ENCODE measurements at places on chromosomes 1 and 21.

- no peak for DNase-seq
Observed at GRCh38 chr1:157274698-157275534, 136.7 kb upstream of the ETV3 start.

DNA sequence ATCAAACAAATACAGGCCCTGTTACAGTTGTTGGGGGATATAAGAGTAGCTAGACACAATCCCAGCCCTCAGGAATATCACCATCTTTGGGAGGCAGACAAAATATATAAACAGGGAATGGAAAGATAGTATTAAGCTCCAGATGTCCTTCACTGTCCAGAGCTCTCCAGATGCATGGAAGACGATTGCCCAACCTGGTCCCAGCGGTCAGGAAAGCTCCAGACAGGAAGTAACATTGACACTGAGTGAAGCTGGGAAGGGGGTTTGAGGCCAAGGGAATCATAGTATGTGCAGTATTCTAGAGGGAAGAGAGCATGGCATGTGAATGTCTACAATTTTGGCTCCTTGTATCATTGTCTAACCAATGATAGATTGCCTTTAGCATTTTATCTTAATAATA lies 173.9 kb upstream of the HOOK1 start:
- no peak for DNase-seq

- no peak for DNase-seq
Observed at GRCh38 chr1:19439464-19440171, 45.7 kb downstream of the CAPZB start.

DNA sequence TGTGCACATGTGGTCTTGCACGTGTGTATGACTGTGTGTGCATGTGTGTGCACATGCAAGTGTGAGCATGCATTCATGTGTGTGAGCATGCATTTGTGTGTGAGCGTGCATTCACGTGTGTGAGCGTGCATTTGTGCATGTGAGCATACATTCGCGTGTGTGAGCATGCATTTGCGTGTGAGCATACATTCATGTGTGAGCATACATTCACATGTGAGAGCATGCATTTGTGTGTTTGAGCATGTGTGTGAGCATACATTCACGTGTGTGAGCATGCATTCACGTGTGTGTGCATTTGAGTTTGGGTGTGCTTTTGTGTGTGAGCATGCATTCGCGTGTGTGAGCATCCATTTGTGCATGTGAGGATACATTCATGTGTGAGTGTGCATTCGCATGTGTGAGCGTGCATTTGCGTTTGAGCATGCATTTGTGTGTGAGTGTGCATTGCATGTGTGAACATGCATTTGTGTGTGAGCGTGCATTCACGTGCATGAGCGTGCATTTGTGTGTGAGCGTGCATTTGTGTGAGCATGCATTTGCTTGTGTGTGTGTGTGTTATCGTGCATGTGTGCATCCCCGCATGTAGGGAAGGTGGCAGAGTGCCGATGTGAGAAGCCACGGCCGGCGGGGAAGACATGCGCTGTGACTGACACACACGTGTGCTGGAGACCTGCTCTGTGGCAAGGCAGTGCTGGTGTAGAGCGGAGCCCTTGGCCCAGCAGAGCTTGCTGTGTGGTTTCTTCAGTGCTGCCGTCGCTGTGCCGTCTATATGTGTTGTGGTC lies 18.2 kb downstream of the ITGB2 start:
- DNase-seq = no peak

DNA sequence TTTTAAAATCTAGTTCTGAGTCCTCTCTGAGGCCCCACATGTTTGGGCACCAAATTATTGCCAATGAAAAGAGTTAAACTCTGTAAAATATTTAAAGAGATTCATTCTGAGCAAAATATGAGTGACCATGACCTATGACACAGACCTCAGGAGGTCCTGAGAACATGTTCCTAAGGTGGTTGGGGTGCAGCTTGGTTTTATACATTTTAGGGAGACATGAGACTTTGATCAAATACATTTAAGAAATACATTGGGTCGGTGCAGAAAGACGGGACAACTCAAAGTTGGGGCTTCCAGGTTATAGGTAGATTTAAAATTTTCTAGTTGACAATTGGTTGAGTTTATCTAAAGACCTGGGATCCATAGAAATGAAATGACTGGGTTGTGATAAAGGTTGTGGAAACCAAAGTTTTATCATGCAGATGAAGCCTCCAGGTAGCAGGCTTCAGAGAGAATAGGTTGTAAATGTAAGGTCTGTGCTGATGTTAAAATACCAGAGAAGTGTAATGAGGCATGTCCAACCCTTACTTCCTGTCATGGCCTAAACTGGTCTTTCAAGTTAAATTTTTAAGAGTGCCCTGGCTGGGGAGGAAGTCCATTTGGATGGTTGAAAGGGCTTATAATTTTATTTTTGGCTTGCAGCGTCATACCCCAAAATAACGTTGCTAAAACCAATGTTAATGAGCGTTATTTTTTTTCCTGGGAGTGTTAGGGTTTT lies 274.9 kb downstream of the NUF2 start:
- no peak for DNase-seq

GRCh38 chr1:175192111-175192629 lies 406 bp downstream of the KIAA0040 start:
- DNase-seq = no peak

GRCh38 chr1:81052162-81052561 lies 748.6 kb upstream of the ADGRL2 start:
- no peak for DNase-seq

DNA sequence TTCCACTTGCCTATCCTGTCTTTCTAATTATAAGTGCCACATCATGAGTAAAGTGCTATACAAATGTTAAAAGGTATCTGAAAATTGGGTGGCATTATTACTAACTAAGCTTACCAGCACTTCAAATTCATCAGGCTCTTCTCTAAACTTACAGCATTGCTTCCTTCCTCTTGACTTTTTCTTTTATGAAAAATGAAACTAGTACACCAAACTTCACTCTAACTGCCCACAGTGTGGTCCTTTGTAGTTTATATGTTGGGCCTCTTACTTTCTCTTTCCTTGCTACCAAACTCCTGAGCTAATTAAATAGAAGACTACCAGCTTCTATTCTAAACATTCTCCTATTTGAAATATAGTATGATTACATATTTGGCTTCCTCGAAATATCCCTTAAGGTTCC lies 81.8 kb downstream of the NOTCH2 start:
- DNase-seq = no peak

GRCh38 chr1:115274467-115274866 lies 63.6 kb downstream of the NGF start:
- no peak for DNase-seq

DNA sequence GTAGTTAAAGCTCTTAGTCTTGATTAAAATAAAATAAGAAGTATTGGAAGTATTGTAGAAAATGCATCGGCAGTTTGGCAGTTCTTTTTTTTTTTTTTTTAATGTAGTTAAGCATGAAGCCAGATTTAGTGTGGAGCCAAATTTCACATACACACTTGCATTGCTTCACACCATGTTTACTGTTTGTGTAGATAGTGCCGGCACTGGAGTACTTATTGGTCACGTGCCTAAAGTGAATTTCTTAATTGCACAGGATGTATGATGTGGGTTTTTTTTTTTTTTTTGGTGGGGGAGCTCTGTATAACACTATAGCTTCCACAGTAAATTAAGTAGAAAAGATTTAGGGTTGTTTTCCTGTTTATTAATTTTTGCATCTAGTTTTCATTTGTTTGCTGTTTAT lies 21.2 kb upstream of the TMEM61 start:
- DNase-seq = no peak

GRCh38 chr1:162885265-162885664 lies 24.3 kb upstream of the CCDC190 start:
- no peak for DNase-seq

DNA sequence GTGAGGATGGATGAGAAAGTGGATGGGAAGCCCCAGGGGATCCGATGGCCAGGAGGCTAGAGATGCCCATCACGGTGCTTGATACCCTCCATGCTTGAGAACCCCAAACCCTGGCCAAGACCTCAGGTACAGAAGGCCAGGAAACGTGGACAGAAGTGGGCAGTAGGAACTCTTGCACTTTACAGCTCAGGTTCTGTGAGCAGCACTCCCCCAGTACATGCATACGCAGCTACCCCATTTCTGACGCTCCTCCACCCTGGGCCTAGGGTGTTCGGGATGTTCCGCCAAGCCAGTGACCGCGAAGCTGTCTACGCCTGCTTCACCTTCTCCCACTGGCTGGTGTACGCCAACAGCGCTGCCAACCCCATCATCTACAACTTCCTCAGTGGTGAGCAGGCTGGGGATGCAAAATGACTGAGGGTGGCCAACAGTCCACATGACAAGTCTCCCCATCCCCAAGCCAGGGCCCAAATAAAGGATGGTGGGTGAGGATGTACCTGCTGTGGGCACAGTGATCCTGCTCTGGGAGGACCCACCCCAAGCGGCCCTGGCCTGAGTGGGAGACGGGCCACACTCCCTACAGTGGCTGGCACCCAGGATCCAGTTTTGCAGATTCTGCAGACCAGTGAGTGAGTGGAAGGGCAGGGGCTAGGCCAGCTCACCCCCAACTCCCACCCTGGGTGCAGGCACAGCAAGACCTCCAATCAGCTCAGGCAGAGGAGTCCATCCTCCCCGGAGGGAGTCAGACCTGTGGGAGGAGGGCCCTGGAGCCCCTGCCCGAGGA lies 7.4 kb downstream of the HCRTR1 start:
- no peak for DNase-seq

DNA sequence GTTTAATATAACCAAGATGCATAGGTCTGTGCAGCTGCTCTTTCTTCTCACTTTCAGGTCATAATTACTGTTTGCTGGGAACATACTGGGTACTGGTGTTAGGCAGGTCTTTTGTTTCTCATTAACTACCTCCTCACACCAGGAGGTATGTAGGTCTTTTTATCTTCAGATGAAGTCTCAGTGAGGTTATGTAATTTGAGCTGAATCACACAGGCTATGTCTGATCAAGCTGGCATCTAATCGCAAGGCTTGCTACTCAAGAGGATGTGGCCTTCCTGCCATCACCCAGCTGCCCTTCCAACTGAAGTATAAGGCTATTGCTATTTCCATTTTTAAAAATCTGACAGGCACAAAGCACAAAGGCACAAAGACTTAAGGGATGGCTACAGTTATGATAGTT lies 96.4 kb downstream of the RUNX1 start:
- DNase-seq = no peak

DNA sequence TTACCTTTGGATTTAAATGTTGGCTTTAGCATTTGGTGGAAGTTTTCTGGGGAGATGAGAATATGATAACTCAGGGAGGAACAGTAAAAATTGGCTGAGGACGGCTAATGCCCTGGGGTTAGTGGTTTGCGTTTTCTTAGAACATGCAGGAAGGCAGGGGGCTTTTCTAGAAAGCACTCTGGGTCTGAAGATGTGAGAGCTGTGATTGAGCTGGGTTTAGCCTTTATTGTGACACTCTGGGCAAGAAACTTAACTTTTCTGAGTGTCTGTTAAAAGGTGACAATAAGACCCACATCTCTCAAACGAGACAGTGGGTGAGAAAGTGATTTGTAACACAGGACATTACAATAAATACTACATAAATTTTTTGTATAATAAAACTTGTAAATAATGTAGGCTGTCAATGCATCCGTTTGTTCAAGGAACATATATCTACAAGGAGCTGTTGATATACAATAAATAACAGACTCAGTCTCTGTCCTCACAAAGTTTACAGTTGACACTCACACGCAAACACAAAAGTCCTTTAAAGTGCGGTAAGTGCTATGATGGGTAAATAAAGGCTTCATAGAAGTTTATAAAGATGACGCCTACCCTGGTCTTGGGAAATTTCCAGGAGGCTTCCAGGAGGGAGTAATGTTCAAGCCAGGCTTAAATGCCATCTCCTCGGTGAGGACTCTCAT lies 49.5 kb upstream of the MRPS6 start:
- no peak for DNase-seq

DNA sequence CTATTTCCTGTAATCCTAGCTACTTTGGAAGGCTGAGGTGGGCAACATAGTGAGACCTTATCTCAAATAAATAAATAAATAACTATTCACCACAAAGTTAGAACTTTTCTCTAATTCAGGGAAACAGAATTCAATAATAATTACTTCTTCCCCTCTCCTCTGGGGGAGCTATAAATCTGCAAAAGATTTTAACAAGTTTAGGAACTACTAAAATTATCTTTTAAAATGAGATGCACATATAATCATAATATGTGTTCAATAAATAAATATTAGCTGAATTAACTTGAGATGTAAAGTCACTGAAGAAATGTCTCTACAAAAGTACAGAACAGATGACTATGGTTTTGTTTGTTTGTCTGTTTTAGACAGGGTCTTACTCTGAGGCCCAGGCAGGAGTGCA lies 14.1 kb downstream of the WDR47 start:
- DNase-seq = no peak

GRCh38 chr1:92968138-92969032 lies 7.1 kb upstream of the DIPK1A start:
- no peak for DNase-seq

- DNase-seq = no peak
Observed at GRCh38 chr1:172496678-172497077, 36.3 kb upstream of the SUCO start.

DNA sequence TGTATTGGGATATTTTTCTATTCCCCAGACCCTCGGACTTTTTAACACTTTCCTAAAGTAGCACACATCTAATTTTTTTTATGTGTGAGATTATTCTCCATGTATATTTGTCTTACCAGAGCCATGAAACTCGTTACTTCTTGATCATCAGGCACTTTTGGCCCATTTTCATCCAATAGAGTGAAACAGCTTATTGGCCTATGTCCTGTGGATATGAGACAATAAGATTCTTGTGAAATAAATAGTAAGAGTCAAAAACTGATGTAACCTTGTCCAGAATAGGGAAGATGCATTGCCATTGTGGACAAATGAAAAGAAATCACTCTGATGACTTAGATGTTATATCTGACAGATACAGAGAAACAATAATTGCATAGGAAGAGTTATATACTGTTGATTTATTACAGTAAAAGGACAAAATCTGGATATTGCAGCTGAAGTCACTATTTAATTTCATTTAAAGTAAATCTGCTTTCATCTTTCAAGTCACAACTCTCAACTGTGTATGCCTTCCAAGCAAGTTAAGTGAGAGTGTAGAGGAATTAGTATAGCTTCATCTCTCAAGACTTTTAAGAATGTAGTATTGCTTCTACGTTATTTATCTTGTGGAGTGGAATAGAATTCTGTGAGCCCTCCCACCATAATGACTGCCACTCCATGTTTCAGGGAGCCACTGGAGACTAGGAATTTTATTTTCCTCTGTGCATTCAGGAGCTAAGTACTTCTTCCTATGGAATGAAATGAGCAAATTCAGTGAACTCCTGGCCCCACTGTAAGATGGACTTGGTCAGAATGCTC lies 86.9 kb downstream of the ADAMTS1 start:
- DNase-seq = no peak

- no peak for DNase-seq
Observed at GRCh38 chr1:109167001-109167506, 46.7 kb upstream of the SARS1 start.
